ENCODE measurements at places on chromosomes 5 and 9.
A peak's percentile ranks its signal among the peaks of the same experiment; 100 is the strongest.

GRCh38 chr5:114648940-114649339, 287.1 kb downstream of the KCNN2 start:
- no peak for DNase-seq

GRCh38 chr5:154587123-154588026, 109.3 kb upstream of the HAND1 start:
- DNase-seq, result no peak

- no peak for DNase-seq
Measured at GRCh38 chr9:19694601-19695000, 94.2 kb downstream of the SLC24A2 start.

- DNase-seq, result no peak
Measured at GRCh38 chr5:17103461-17103860, 114.0 kb upstream of the BASP1 start.

GRCh38 chr5:52943285-52943684, 45.9 kb upstream of the ITGA2 start:
- DNase-seq, result no peak

DNA sequence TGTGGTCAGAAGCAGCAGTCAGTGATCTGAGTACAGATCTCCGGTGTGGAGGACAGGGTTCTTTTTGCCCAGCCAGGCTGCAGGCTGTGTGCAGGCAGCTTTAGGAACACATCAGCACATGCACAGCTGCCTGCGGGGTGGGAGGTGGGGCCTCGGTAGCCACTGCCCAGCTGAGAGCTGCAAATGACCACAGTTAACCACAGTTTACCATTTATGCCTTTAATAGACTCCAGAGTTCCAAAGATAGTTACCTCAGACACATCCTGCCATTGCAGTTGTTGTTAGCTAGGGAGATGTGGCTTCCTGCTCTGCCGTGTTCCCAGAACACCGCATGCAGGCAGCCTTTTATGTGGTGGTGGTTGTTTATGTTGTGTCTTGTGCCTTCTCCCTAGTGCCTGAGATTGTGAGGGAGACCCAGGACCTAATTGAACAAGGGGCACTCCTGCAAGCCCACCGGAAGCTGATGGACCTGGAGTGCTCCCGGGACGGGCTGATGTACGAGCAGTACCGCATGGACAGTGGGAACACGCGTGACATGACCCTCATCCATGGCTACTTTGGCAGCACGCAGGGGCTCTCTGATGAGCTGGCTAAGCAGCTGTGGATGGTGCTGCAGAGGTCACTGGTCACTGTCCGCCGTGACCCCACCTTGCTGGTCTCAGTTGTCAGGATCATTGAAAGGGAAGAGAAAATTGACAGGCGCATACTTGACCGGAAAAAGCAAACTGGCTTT, 10.2 kb downstream of the EXOC3 start:
- no peak for DNase-seq

DNA sequence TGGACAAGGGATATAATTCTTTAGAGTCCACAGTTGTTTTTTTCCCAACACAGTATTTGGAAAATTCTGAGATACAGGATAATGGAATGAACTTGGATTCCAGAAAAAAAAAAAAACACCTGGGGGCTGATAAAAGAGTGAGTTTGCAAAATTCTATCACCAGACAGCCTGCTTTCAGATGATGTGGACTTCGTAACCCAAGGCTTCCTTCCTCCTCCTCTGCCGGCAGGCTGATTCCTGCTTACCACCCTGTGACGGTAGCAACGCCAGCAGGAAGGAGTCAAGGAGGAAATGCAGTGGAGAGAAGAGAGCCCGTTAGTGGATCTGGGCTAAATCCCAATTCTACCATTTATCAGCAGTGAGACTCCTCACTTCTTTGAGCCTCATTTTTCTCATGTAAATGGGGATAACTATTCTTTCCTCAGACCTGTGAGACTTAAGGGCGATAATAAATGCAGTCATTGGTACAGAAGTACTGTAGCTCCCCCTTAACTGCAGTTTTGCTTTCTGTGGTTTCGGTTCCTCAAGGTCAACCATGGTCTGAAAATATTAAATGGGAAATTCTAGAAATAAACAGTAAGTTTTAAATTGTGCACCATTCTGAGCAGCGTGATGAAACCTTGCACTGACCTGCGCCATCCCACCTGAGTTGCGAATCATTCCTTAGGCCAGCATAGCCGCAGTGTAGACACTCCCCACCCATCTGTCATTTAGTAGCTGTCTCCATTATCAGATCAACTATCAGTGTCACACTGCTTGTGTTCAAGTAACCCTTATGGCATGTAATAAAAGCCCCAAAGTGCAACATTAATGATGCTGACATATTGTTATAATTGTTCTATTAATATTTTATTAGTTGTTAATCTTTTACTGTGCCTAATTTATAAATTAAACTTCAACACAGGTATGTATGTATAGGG, 71.4 kb downstream of the DCP2 start:
- no peak for DNase-seq

DNA sequence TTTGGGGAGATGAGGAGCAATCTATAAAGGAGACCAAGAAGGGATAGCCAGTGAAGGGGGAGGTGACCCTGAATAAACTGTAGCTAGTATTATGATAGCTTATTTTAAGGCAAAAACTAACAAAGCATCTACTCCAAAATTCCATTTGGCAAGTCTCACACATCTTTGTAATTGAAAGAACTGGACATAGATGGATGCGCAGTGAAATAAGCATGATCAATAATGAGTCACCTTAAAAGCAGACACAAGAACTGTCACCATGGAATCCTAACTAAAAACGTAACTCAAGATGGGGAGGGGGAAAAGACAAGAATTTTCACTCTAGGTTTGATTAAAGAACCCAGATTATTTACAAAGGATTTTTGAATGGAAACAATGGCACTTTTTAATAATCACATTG, 164.5 kb downstream of the MED27 start:
- no peak for DNase-seq

DNA sequence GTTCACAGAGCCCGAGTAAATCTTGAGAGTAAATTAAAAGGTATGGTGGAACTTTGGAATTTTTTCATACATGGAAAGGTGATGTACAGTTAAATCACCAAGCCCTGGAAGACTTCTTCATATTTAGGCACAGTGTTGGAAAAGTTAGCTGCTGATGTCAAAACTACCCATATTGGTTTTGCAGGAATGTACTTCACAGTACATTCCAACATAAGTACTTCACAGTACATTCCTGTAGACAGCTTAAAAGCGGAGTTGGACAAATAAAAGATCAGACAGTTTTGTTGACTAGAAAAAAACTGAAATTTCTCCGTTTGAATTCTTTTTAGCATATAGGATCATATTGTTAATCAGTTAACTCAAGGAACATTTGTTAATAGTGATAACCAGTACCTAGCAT, 1.8 kb downstream of the RANBP17 start:
- no peak for DNase-seq

DNA sequence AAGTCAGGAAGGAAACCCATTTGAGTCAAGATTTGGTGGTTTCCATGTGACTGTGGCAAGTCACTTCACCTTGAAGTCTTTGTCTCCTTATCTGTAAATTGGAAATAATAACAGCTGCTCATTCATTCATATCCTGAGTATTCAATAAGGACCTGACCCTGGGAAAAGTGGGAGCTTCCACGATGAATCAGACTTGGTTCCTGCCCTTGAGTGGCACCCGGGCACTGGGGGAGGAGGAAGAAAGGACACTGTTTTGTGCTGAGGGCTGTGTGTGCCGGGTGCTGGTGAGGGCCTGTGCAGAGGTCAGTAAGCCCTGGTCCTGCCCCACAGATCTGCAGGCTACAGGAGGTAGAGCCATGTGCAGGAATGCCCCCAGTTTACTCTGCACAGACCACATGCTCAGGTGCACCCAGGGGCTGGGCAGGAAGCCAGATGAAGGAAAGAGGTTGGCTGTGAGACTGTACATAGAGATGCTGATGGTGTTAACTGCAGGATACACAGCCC, 6.8 kb downstream of the NDST1 start:
- DNase-seq, result no peak

DNA sequence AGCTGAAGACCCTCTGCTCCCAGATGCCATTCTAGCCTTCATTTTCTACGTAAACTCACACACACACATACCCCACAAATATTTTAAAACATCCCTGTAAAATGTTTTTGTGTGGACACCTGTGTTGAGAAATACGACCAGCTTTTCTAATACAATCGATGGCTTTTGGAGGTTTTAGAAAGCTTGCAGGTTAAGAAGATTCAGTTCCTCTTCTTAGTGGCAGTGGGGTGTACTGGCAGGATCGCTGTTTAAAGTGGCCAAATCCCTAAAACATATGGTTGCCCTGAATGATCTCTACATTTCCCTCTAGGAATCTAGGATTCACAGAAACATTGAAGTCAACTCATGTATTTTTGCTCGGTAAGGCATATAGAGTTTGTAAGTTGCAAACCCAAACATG, 236.3 kb downstream of the NSG2 start:
- DNase-seq, result no peak

DNA sequence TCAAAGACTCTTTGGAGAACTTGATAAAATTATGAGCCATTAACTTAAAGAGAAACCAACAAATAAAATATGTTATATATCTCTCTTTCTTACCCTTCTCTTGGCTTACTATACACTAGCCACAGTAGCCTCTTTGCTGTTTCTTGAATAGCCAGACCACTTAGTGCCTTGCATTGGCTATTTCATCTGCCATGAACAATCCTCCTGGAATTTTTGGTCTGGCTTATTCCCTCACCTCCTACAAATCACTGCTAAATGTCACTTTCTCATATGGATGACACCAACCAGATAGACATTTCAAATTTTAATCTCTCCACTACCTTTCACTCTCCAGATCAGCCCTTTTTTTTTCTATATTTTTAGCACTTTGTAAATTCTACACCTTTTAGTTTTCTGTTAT, 1581.7 kb downstream of the EFNA5 start:
- no peak for DNase-seq

DNA sequence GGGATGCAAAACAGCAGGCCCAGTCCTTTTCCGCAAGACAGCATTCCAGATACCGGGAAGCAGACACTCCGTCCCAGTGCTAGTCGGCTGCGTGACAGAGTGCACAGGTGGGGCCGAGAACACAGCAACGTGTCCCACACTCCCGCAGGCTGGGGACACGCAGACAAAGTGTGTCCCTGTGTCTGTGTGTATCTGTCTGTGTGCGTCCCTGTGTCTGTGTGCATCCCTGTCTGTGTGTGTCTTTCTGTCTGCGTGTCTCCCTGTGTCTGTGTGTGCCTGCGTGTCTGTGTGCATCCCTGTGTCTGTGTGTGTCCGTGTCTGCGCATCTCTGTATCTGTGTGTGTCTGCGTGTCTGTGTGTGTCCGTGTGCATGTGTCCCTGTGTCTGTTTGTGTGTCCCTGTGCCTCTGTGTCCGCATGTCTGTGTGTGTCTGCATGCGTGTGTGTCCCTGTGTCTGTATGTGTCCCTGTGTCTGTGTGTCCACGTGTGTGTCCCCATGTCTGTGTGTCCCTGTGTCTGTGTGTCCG, 137.0 kb downstream of the MRPL36 start:
- no peak for DNase-seq

- no peak for DNase-seq
Measured at GRCh38 chr5:173029499-173029921, 26.6 kb upstream of the CREBRF start.

GRCh38 chr5:377326-377981, 55.9 kb downstream of the AHRR start:
- DNase-seq, result no peak

DNA sequence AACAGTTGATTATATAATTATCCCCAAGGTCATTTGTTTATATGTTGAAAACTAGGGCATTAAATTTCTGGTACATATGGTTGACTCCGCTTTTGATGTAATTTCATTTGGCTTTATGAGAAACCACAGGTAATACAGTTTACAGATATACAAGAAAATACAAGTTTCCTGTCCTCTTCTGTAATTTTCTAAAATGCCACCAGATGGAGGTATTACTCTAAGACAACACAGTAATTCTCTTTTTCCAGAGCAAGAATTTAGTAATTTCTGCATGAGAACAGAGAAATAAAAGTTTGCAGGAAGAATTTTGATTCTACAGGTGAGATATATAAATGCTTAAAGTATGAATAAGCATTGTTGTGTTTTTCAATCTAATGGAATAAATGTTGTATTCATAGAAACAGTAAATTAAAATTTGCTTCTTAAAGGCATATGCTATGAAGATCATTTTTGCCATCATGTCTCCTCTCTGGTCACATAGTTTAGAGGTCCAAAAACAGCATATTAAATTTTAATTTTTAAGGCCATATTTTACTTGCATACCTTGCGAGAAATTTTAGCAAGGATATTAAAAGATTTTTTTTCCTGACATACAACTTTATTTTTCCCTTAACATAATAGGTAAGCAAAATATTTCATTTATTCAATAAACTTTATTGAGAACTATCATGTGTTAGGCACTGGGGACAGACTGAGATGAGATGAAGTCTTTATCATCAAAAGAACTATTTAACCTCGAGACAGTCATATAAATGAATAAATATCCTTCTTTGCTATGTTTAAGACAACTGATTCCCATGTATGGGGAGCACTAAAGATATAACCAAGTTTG, 22.7 kb downstream of the CHD1 start:
- DNase-seq, result no peak

- no peak for DNase-seq
Measured at GRCh38 chr5:14129123-14129522, 14.0 kb upstream of the TRIO start.

DNA sequence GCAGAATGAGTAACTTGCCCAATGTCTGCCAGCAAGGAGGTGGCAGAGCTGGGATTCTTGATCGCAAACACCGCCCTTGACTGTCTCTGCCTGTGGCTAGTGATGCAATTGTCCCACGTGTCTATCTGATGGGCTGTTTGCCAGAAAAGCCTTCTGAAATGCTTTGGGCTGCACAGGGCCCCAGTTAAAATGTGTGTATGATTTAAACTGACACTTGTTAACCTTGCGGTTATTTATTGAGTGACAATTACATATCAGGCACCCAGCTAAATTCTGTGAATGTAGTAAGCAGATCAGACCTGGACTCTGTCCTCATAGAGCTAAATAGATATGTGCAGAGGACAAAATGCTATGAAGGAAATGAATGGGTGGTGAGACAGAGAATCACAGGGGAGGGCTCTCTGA, 11.6 kb upstream of the IL12B start:
- peak; percentile 25 for DNase-seq

DNA sequence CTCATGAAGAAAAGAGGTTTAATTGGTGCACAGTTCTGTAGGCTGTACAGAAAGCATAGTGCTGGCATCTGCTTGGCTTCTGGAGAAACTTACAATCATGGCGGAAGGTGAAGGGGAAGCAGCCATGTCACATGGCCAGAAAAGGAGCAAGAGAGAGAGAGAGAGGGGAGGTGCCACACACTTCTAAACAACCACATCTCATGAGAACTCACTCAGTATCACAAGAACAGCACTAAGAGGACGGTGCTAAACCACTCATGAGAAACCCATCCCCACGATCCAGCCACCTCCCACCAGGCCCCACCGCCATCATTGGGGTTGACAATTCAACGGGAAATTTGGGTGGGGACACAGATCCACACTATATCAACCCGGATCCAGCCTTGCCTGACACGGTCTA, 28.8 kb upstream of the IER5L start:
- DNase-seq, result no peak

GRCh38 chr5:162052676-162053075, 14.9 kb upstream of the GABRG2 start:
- no peak for DNase-seq

- no peak for DNase-seq
Measured at GRCh38 chr5:125668884-125669283, 754.3 kb upstream of the GRAMD2B start.
